CD4-positive, alpha-beta T cell treated with Interleukin-17A for 4 hours (primary cell): ENCODE measurements at places on chromosomes 6 and 20.

DNA sequence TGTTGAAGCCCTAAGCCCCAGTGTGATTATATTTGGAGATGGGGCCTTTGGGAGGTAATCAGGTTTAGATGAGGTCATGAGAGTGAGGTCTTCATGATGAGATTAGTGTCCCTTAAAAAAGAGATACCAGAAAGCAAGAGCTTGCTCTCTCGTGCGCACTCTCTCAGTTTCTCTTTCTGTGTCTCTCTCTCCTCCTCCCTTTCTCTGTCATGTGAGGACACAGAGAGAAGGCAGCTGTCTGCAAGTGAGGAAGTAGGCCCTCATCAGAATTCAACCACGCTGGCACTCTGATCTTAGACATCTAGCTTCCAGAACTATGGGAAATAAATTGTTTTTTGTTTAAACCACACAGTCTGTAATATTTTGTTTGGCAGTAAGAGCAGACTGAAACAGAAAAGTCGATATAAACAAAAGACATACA is 180.5 kb downstream of the IBTK start:
- DNase-seq, result no peak

GRCh38 chr20:1875762-1876161 is 19.4 kb upstream of the SIRPA start:
- DNase-seq, result no peak

- peak; percentile 61 for DNase-seq
These were observed 91.3 kb upstream of the SHLD1 start for GRCh38 chr20:5658912-5659345.

- DNase-seq, result no peak
These were observed 125.4 kb downstream of the ADGRB3 start for GRCh38 chr6:68760485-68760884.

DNA sequence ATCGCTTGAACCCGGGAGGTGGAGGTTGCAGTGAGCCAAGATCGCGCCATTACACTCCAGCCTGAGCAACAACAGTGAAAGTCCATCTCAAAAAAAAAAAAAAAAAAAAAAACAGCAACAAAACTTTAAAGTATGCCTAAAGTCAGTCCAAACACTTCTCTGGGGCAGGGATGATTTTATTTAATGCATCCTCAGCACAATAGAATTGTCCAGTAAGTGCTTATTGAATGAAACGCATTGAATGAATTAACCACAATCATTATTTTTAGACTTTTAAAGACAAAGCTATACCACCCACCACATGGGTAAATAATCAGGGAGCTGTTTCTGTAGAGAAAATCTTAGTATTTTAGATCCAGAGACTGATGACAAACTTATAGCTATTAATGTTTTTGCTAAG is 16.6 kb upstream of the CTAGE9 start:
- no peak for DNase-seq

- no peak for DNase-seq
These were observed 320.1 kb downstream of the BTBD3 start for GRCh38 chr20:12237772-12238171.

DNA sequence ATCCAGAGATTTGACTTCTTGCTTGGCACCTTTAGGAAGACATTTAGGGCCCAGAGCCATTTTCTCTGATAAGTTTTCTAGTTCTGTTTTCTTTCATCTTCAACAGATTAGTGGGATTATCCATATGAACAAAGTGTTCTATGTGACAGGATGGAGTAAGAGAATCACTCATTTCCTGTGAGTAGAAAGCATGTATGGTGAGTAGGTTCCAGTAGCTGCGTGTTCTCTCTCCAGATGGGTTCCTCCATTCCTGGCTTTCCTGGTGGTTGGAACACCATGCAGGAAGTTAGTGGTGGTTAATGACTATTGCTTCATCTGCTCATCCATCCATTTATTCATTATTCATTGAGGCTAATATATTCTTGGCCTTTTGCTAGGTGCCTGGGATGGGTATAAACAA is 54.0 kb downstream of the EFCAB8 start:
- no peak for DNase-seq

DNA sequence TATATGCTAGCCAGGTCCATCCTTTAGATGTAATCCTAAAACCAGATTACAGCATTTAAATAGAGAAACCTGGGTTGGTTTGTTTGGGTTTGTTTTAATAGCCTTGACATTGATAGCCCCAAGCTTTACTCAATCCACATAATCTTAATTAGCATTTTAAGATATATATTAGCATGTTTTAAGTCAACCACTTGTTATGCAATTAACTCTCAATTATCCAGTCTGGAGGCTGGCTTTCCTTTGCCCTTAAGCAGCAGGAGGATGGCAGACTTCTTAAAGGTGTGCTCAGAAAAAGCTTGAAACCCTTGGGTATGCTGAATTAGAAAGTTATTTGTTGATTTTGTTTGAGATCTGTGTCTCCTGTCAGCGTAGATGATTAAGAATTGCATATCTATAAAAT is 46.3 kb upstream of the SMIM28 start:
- no peak for DNase-seq

- no peak for DNase-seq
These were observed 41.4 kb downstream of the PHACTR3 start for GRCh38 chr20:59645761-59646171.

- no peak for DNase-seq
These were observed 48.6 kb downstream of the PSMB1 start for GRCh38 chr6:170504479-170504878.

- DNase-seq, result no peak
These were observed 8.3 kb downstream of the SLC13A3 start for GRCh38 chr20:46642969-46643343.

GRCh38 chr6:19268117-19268516 is 569.1 kb upstream of the ID4 start:
- DNase-seq, result no peak

- no peak for DNase-seq
These were observed 60.8 kb upstream of the DDR1 start for GRCh38 chr6:30823534-30823865.

- DNase-seq, result peak; percentile 17
These were observed 242.3 kb upstream of the SUPT3H start for GRCh38 chr6:45619994-45620471.

DNA sequence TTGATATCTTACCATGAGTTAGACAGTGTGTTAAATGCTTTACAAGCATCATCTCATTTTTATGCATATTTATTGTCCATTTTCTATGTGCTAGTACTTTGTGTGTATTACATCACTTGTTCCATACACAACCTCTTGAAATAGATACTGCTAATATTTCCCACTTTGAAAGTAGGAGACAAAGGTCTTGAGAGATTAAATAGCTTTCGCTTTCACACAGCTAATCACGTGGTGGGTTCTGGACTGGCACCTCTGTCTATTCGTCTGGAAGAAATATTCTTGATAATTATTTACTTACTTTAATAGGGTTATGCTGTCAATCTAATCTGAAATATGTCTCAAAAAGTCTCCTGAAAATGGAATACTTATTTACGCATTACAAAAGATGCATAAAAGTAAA is 30.2 kb downstream of the EPHA7 start:
- no peak for DNase-seq

DNA sequence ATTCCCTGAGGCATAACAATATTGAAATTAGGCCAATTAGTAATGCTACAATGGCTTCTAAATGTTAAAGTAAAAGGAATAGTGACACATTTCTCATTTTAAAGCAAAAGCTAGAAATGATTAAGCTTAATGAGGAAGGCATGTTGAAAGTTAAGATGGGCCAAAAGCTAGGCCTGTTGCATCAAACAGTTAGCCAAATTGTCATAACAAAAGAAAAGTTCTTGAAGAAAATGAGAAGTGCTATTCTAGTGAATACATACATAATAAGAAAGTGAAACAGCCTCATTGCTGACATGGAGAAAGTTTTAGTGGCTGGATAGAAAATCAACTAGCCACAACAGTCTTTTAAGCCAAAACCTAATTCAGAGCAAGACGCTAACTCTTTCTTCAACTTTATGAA is 12.9 kb downstream of the OR2A4 start:
- DNase-seq, result no peak

DNA sequence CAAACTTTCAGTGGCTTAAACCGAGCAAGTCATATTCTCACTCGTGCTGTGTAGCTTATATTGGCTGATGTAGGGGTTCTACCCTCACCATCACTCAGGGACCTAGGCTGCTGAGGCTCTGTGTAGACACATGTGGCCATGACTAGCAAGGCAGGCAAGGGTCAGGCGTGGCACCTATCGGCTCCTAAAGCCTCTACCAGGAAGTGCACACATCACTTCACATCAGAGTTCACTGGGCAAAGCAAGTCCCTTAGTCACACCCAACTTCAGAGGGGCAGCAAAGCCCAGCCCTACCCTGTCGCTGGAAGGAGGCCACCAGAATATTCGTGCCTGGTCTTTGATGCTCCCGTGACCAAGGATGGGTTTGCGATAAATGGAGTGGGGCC is 42.9 kb downstream of the PPP1R14C start:
- DNase-seq, result no peak

GRCh38 chr20:37137547-37137946 is 41.6 kb upstream of the RPN2 start:
- no peak for DNase-seq

- no peak for DNase-seq
These were observed 557.3 kb upstream of the CITED2 start for GRCh38 chr6:139931747-139932146.

DNA sequence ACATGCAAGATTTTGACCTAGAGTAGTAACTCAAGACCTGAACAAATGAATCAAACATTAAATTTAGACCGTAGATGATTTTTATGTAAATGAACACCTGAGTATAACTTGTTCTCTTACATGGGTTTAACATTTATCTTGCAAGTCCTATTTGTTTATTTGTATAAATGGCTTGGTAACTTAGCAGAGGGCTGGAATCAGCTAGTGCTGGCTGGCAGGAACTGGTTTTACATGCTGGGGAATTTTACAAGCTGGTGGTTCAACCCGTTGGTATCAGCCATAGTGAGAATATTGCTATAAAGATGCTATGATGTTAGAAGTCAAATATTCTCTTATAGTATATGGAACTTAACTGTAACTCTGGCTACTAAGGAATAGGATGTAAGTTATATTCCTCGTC is 8.9 kb downstream of the SLC22A2 start:
- DNase-seq, result no peak

- DNase-seq, result no peak
These were observed 158.8 kb downstream of the DLL1 start for GRCh38 chr6:170132011-170132521.

- no peak for DNase-seq
These were observed 12.1 kb upstream of the CTCFL start for GRCh38 chr20:57536771-57537724.

DNA sequence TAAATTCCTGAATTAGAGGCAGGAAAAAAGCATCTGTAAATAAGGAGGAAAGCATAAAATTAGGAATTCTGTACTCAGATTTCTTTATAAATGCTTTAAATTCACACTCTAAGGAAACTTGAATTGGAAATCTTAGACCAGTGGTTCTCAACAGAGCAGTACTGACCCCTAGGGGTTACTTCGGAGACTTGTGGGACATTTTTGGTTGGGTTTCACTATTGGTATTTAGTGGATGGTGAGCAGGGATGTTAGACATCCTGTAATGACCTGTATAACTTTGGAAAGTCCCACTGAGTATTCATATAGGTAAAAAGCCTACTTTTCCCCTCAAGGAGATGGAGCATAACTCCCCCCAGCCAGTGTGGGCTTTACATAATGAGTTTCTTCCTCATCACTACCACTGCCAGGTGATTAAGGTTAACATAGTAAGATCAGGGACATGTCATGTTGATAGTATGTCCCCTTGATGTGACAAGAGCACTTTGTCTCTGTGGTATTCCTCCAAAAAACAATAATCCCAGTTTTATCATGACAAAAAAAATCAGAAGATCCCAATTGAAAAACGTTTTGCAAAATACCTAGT is 31.0 kb downstream of the GLO1 start:
- peak; percentile 40 for DNase-seq

GRCh38 chr20:37680420-37680819 is 13.4 kb upstream of the CTNNBL1 start:
- DNase-seq, result no peak

- DNase-seq, result no peak
These were observed 51.0 kb downstream of the TFAP2A start for GRCh38 chr6:10363911-10364310.

- DNase-seq, result no peak
These were observed 45.7 kb upstream of the TGM2 start for GRCh38 chr20:38210741-38211140.

GRCh38 chr6:90870561-90870960 is 283.7 kb upstream of the MAP3K7 start:
- DNase-seq, result no peak

GRCh38 chr6:145705561-145705960 is 29.8 kb downstream of the EPM2A start:
- no peak for DNase-seq

- DNase-seq, result no peak
These were observed 1050.0 kb downstream of the EPHA7 start for GRCh38 chr6:92369309-92369708.

GRCh38 chr20:44233436-44234016 is 13.6 kb upstream of the GDAP1L1 start:
- no peak for DNase-seq

DNA sequence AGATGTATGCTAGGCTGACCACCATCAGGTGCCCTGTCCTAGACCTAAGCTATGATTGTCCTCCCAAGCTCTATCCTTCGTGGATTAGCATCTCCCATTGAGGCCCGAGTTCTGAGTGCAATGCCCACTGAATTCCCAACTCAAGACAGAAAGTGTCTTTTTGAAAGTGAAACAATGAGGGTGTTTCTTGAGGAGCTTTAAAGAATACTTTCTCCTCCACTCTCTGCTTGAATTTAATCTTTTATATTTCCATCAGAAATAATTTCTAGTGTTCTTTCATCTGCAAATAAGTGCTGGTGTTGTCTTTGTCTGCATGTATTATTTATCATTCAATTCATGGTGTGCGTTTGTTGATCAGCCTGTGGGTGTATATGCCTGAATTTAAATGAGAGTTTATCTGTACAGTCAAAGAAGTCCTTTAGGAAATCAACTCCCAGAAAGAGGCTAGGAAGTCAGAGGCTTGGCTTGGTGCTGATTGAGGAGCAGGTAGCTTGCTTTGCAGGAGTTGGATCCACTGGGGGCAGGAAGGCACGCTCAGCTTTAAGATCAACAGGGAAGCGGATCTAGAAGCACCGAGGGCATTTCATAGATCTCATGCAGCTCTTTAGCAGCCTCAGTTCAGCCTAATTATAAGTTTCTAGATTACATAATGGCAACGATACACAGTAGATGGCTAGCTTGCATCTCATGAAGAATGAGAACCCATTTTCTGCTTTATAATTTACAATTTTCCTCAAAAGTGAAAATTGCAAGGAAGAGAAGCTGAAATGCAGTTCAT is 36.0 kb upstream of the CCN6 start:
- no peak for DNase-seq

DNA sequence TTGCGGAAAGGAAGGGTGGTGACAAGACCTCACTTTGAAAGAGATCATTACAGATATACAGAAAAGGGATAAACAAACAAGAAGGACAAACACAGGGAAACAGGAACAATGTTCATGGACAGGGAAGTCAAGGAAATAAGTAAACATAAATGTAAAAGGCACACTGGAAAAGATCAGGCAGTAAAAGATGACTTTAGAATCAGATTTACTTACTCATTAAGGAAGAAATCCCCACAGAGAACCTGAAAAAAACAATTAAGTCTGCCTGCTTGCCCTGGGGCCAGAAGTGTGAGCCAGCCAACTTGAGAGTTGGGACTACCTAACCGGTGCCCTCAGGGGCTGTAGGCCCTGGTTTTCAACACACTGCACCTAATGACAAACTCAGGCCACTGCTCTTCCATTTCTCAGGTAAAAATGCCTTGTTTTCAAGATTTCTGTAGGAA is 1.7 kb downstream of the APMAP start:
- no peak for DNase-seq

GRCh38 chr6:9272671-9273070 is 837.3 kb upstream of the SLC35B3 start:
- DNase-seq, result no peak
